ENCODE measurements at places on chromosomes 1 and 21.
A peak's percentile ranks its signal among the peaks of the same experiment; 100 is the strongest.

DNA sequence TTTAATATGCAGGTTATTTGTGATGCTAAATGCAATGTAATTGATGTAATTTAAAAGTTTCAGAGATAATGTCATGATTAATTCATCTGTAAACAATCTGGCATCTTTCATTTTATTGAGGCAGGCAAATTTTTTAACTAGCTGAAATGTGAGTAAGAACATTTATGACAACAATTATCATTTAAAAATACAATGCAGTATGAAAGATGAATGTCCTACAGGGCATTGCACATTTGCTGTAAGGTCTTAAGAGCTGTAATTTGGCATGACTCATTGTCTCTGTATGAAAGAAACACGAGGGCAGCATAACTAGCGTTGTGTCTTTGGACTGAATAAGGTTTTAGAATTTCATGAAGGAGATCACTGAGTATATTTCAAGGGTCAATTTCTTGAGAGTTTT is 642.8 kb downstream of the PLA2G4A start:
- DNase-seq = no peak

DNA sequence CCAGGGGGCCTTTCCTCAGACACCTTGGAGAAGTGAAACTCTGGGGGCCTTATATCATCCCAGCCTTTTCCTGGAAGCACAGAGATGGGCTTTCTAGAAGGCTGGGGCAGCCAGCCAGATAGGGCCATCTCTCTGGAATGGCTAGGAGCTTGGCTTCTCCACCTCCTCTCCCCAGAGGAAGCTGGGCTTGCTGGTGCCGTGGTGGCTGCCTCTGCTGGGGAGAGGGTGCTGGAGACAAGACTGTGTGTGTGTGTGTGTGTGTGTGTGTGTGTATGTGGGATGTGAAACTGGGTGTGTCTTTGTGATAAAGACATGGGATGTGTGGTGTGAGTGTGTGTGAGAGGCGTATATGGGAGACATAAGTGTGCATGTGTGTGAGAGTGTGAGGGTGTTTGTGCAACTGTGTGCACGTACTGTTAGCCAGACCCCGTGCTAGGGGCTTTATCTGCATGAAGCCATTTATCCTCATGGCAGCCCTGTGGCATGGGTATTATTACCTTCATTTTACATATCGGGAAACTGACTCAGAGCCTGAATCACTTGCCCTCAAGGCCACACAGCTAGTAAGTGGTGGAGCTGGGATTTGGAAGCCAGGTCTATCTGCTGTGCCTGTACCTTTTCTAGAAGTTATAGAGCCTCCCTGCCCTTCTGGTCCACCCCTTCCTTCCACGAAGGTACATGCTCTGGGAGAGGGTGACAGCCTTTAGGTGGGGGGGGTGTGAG is 44.2 kb downstream of the PTPRU start:
- no peak for DNase-seq

DNA sequence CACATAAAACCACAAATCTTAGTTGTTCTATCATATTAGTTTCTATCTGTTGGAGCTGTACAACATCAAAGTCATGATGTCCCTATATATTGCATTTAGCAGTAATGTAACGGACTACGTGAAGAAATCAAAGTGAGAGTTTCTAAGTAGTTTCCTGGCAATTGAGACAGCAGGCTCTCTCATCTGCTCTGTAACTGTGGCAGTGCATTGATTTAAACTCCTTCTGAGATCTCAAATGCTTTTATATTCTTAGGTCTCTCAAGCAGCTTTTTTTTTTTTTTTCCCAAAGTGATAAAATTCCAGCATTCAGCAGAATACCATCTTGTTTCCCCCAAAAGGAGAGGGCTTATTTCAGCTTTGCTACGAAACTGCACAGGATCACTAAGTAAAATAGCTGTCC is 480.1 kb downstream of the PTBP2 start:
- DNase-seq = no peak

DNA sequence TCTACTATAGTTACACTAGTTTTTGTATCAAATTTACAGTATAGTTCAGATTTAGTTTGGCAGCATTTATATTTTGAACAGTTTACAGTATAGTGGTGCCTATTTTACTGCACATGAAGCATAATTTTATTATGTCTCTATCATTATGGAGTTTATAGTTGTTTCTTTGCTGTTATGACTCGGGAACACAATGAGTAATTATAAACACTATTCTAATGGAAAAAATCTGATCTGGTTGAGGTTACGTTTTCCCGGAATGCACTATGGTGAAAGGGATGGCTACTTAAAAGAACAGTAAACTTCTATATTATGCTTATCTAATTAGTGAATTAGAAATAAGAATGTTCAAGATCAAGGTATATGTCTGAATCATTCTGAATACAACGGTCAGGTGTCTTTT is 10.6 kb downstream of the LCA5L start:
- DNase-seq = no peak

DNA sequence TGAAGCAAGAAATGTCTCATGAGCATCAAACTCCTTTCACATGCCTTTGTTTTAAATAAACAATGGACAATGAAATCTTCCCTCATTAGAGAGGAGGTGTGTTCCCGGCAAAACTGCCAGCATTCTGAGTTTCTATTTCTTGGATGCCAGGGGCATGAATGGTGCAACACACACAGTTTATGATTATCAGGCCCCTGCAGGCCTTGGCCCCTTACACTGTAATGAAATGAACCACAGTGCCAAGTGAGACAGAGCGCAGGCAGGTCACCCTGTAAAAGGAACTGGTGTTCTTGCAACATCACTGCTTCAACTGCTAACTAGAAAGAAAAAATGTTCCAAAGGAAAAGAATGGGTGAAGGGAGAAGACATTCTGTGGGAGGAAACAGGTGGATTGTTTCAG is 3.8 kb upstream of the PIGC start:
- DNase-seq = no peak

DNA sequence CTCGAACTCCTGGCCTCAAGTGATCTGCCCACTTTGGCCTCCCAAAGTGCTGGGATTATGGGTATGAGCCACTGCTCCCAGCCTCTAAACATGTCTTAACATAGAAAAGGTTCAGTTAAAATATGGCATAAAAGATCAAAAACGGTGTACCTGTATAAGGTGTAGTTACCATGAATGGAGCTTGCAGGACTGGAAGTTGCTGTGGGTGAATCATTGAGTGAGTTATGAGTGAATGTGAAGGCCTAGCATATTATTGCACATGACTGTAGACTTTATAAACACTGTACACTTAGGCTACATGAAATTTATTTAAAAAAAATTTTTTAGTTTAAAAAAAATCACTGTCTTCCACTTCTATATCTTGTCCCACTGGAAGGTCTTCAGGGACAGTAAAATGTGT is 15.7 kb downstream of the ABCD3 start:
- no peak for DNase-seq

- DNase-seq = no peak
Observed at GRCh38 chr1:182622901-182623528, 18.8 kb upstream of the RGS16 start.

DNA sequence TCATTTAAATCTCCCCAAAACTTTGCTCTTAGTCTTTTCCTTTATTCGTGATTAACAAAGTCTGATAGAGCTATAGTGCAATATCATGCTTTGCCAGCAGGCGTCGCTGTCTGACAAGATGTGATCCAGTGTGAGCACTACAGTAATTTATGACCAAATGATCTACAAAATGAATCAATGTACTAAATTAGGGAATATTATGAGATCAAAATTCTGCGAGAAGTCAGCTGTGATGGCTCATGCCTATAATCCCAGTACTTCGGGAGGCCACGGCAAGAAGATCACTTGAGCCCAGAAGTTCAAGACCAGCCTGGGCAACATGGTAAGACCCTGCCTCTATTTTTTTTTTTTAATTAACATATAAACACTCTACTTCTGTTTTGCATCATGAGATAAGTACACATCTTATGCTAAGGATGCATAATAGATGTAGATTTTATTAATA is 3.6 kb upstream of the SPSB1 start:
- peak; percentile 62 for DNase-seq

DNA sequence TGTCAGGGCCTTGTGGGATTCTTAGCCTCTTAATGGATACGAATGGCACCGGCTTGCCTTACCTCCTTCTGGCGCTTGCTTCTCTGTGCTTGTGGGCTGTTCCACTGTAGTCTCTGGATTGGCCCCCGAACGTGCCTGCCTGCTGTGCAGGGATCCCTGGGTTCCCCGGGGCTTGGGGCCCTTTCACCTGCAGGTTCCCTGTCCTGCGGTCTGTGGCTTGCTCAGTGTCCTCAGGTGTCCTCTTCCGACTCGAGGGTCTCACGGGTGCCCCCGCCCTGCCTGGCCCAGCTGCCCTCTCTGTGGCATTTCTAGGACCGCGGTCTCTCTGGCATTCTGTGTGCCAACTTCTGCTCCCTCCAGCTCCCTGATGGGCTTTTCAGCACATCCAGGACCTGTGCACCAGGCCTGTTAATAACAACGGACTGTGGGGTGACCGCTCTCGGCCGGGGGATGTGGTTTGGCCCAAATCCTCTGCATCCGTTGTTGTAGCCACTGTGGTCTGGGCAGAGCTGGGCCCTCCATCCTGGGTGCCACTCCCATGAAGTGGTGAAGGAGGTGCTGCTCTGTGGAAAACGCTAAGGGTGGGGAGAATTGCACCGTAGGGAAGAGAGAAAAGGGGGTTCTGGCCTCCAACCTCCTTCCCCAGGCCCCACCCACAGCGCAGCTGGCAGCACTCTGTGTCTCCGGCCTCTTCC is 12.4 kb downstream of the COL18A1 start:
- DNase-seq = peak; percentile 24

GRCh38 chr1:48038270-48038767 is 41.1 kb upstream of the TRABD2B start:
- DNase-seq = no peak

DNA sequence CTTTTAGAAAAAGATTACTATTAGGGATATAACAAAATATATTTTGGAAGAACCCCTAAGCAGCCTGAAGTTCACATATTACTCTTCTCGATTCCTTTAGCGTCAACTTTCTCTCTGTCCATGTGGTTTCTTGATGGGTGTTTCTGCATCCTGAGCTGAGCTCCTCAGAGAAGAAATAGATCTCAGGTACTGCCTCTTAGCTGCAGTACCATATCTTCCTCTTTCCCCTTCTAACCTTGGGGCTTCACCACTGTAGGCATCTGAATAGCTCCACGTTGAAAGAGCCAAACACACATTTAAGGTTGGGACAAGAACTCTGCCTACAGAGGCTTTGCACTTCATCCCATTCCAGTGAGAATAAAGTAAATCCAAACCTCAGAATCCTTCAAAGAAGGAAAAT is 59.2 kb downstream of the SAMSN1 start:
- no peak for DNase-seq

DNA sequence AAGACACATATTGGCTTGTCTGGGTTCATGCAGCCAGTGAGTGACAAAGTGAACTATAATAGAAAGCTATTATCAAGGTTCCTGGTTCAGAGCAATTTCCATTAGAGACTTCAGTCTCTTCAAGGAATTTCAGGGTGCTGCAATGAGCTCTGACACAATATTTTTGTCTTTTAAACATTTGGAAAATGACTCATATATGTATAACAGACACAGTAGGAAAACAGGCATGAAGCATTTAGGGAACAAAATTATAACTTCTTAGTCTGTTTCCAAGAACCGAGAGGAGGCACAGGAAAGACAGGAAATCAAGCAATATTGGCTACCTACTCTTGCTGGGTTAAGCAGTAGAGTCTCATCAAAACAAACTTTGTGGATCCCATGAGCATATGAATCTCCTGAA is 170.4 kb downstream of the PTPRC start:
- no peak for DNase-seq

DNA sequence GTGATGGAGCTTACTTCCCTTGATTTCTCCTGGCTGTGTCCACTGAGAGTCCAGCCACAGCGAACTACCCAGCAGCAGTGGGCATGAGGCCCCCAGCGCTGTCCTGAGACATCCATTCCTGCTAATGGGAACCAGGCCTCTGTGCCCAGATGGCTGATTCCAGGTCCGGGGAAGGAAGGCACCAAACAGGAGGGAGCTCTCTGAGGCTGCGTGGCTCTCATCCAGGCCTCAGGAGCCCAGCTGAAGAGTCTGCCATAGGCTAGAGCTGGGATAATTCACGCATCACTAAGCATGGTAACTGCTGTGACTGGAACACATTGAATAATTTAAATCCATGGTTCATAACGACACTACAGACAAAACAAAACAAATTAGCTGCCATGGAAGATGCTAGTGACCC is 24.7 kb upstream of the LRRC47 start:
- DNase-seq = no peak

DNA sequence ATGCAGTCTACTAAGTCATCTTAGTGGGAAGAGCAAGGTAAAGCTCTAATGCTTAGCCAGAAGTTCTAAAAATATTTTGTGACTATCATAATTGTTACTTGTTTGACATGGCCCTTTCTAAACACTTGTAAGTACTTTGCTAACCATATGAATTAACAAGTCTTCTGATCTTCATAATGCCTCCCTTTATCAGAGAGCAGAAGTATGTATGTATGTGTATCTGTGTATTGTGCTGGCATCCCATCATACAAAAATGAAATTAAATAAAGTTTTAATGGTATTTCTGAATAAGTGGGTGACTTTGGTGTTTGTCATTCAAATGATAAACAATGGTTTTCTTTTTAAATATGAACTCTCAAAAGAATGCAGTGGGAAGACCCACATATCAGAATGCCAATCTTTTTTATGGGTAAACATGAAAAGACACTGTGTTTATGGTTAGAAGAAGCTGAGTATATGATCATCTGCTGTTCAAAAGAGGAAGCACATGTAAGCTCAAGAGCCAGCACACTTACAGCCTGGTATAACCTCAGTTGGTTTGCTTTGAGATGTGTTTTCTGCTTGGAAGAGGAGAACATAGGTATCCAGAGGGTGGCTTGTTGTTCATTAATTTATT is 159.6 kb downstream of the CLEC20A start:
- no peak for DNase-seq

DNA sequence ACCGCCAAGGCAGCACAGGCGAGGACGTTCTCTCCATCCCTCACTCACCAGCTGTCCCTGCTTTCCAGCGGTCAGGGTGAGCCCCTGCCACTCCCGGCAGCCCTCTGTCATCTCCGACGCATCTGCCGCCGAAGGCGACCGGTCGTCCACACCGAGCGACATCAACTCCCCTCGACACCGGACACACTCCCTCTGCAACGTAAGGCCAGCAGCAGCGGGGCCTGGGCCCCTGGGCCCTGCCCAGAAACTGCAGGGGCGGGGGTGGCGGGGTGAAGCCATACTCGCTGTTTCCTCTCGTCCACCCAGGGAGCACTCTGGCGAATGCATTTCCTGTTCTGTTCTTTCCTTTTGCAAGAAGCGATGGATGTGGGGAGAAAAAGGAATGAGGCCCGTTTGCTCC is 93.4 kb upstream of the TMEM51 start:
- DNase-seq = no peak

GRCh38 chr1:205310976-205311704 is 10.4 kb downstream of the NUAK2 start:
- no peak for DNase-seq

DNA sequence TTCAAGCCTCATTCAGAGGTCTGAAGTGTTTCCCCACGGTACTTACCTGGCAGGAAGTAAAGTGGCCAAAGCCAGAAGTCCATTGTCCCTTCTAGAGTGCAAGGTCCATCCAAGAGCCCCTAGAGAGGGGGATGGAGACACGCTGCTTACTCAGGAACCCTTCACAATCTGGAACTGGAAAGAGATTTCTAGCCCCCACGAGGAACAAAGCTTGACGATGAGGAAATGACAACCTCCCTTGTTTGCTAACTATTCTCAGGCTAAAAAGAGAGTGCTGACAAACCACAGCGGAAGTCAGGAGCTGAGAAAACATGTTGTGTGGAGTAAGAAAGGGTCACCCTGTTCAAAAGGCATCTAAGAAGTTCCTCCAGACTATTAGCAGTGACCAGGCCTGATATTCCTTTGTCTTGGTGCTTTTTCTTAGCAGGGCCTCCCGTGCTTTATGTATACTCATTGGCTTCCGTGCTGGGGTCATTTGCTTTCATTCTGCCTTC is at the start of gene FCMR:
Gene FCMR, minus strand, starts transcription at position 170 of the 494 bp plus-strand sequence. Its CDS starts 87 bp downstream, at position 83.
- no peak for DNase-seq

Measured in psoas muscle (tissue), 8 donors.